ENCODE measurements at places on chromosomes 6 and 20.

DNA sequence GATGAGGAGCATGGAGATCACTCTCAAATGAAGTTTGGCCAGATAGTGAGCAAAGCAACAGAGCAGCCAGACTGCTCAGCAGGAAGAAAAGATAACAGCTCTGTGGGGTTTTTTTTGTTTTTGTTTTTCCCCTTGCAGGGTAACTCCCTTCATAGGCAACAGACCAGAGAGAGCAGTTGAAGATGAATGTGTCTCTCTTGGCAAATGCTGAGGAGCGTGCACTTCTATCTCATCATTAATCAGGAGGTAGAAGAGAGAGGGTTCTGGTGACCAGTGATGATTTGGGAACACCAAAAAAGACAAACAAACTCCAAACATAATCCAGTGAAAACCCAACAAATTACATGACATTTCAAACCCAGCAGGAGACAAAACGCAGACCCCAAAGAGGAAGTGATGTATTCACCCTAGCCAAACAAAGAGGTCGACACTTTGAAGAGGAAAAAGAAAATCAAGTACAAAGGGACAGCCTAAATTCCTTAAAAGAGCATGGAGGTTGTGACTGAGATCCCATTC is 66.2 kb upstream of the RREB1 start:
- no peak for DNase-seq

- DNase-seq: no peak
These were observed 63.7 kb downstream of the C6orf118 start for GRCh38 chr6:165245701-165246100.

DNA sequence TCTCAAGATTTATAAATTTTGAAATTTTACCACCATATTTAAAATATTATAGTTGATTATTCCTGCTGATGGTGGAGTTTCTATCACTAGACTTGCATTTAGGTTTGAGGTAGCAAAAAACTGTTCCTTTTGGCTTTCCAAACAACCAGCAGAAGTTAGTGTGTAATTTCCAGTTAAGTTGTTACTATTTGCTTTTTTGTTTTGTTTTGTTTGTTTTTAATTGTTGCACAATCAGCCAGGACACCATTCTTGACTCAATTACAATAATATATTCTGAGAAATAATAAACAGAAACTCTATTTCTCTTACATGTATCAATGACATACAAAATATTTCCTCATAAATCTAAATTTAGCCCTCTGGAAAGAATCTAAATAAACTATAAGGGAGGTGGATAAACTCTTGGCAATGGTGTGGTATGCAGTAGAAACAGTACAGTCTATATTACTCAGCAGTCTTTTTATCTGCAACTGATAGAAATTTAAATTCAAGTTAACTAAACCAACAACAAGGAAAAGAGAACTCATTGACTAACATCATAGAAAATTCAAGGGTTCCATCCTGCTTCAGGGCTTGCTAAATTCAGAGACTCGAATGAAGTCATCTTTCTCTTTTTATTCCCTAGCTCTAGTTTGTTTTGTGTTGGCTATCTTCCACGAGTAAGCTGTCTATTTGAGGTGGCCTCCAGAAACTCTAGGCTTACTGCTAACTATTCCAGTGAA is 19.4 kb upstream of the COL19A1 start:
- DNase-seq: no peak

DNA sequence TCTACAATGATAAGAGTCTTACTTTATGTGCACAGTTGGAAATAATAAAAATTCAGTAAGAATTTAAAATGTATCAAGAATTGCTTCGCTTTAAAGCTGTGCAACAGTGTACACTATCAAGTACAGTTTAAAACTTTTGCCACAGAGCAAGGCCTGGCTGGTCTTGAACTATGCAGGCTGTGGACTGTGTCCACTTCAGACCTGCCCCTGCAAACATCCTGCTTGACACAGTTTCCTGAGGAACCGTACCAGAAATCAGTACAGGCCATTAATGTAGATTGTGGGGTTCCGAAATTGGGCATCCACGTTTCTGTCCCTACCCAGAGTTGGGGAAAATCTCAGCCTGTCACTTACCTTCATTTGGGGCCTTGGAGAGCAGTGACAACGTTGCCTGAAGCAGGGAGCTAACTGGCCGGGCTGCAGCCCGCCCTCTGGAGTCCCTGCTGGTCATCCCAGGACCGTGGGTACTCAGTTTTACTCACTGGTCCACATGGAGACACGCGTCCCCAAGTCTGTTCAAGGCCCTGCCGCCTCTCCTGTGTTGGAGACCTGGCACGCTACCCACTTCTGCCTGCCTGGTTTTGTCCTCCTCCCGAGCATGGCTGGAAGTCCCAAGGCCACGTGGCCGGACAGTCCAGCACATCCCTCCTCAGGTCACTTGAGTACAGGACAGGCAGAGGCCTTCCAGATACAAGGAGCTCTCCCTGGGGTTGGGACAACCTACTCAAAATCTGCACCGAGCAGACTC is 8.4 kb downstream of the NINL start:
- no peak for DNase-seq
